CD4-positive, alpha-beta T cell treated with Interleukin-6 for 4 hours (primary cell): ENCODE measurements at places on chromosomes 7 and 10.

GRCh38 chr10:129848696-129849451 is 115.2 kb downstream of the EBF3 start:
- DNase-seq: no peak

DNA sequence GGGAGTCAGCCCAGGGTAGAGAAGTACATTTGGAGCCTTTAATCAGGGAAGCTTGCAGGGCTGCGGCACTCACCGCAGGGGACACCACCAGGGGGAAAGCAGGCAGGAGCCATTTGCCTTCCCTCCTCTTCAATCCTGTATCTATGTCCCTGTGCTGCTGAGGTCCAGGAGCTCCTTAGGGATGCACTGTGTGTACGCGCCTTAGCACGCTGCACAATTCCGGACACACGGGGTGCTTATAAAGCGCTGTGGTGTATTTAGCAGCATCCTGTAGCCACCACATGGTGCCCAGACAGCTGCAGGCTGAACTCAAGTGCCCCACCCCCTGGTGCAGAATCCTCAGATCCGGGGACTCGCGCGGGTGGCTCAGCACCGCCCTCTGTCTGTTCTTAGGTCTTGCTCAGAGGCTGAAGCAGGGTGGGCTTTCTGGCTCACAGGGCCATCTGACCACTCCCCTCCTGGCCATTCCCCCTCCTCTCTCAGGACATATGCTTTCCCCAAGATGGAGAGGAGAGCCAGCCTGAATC is 421.4 kb downstream of the SDK1 start:
- DNase-seq: peak; percentile 56

GRCh38 chr10:97597778-97598177 is 8.3 kb downstream of the C10orf62 start:
- DNase-seq: no peak

DNA sequence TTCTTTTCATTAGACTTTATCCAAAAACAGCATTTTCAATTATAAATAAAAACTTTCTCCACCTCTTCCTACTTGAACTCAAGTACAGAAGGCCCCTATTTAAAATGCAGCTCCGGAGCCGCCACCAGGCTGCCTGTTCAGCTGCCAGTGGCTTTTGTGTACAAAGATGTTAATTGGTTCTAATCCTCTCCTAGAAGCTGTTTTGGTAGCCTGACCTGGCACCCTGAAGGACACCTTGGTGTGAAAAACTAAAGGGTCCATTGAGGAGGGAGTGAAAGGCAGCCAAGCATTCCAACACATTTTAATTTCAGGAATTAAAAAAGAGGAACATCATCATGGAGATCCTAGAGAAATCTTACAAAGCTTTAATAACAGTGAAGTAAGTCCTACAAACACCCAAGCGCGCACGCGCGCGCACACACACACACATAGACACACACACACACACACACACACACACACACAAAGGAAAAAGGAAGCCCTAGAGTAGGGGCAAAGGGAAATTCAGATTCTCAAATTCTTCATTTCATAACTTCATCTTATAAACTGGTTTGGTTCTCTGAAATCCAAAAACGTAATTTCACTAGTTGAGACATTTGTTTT is 41.4 kb downstream of the VAX1 start:
- DNase-seq: no peak

GRCh38 chr10:22479419-22479818 is 134.1 kb downstream of the SPAG6 start:
- no peak for DNase-seq

DNA sequence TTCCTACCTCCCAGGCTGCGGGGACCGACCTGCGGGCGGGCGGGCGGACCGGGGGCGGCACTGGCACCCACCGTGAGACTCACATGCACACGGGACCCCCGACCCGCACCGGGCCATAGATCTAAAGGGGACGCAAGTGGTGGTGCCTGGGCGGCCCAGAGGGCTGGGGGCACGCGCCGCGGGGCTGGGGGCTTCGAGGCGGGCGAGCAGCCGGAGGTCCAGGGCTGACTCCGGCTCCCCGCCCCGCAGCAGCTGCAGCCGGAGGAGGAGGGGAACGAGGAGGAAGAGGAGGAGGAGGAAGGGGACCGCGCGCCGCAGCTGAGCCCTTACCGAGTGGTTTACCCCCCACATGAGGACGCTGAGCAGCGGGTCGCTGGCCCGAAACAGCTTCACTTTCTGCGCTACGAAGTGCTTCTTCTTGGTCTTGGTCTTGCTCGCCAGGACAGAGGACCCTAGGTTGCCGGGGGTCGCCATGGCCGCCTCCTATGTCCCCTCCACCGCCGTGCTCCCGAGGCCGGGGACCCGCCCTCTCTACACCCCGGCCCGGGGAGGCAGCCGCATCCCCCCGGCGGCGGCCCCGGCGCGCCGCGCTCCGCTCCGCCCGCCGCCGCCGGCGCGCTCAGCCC is 412 bp downstream of the PIP4K2A start:
- peak; percentile 60 for DNase-seq

- no peak for DNase-seq
Measured at GRCh38 chr7:38615665-38616064, 15.5 kb downstream of the AMPH start.

DNA sequence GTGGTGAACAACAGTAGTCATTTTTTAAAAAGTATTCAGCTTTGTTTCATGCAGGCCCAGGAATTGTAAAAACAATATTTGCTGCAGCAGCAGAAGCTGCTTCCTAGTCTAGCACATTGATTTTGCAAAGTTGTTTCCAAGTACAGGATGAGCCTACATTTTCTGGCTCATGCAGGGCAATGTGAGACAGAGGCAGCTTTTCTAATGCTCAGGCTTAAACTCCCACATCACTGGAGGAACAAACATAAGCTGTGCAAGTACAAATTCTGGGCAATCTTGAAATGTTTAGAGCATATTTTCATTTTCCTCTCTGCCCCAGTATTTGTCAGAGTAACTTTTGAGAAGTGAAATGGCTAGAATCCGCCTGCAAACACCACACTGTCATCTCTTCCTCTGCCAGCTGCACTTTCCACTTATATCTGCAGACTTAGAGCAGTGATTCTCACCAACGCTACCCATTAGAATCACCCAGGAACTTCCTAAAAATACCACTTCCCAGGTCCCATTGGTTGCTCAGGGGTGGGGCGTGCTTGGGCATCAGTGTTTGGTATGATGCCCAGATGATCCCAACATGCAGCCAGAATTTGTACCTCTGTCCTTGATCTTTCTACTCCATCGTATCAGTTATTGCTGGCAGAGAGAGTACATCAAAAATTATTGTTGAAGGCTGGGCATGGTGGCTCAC is 304.1 kb upstream of the LRGUK start:
- no peak for DNase-seq

- no peak for DNase-seq
Measured at GRCh38 chr10:101110856-101111523, 20.1 kb upstream of the TLX1 start.

DNA sequence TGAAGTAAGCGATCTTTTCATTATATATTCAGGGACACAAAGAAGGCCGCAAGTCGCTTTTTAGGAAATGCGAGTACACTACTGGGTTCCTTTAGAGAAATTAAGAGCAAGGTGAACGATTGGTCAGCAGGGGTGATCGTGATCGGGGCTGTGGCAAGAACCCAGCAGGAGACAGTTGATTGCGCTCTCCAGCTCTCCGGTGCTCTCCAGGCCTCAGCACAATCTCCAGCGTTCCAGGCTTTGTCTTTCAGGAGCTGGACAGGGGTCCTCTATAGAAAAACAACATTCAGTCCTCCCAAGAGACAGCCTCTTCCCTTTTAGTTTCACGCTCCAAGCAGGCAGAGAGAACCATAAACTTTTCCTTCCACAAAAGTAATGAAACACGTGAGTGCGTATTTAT is 170.5 kb upstream of the KLF6 start:
- DNase-seq: no peak

DNA sequence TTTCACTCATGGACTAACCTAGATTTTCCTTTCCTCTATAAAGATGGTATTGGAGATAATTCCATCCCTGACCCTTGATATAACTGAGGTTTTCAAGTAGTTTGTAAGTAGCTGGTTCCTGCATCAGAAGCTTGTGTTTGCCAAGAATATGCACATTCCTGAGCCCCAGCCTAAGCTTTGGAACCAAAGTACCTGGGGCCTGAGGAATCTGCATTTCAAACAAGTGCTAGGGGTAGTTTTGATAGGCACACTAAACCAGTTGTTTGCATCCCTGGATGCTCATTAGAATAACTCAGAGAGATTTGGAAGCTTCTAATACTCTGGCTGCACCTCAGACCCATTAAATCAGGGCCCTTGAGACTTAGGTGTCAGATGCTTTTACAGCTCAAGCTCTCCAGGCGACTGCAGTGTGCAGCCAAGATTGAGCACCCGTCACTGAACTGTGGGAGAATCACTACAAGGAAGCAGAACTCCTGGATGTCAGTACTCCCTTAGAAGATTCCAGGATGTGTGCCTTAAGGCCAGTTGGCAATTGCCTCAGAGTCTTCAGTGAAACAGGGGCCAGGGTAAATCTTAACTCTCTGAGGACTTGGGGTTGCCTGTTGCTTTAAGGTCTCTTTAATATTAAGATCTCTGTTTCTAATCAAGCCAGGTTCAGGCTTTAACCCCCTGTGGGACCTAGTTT is 565.0 kb downstream of the REEP3 start:
- DNase-seq: no peak

DNA sequence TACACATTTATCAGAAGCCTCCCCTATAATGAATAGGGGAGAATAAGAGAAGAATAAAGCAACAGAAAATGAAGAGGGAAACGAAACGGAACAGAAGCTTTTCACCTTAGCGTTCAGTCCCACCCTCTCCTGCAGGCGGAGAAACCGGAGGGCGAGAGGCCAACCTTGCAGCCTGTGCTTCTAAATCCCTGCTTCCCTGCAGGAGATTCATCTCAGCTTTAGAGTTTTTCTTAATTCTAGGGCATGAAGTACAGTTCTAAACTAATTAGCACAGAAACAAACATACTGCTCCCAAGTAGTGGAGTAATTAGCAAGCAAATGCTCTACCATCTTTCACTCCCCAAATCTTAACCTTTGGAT is 107.2 kb downstream of the CUBN start:
- no peak for DNase-seq

DNA sequence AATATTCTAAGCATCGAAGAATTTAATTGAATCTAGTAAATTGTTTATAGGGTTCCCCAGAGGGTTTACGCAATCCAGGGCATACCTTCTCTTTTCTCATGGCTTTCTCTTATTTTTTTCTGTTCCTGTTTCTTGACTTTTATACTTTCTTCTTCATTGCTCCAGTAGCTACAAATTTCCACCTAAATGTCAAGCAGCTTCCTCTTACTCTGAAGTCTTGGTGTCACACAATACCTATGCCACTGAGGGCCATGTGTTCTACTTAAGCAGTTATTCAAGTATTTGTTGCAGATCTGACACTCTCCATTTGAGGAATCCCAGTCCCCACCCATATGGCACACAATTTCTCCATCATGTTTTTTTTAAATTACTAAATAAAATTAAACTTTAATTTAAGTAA is 343.1 kb upstream of the MBL2 start:
- DNase-seq: no peak

- DNase-seq: no peak
Measured at GRCh38 chr7:134943785-134944400, 42.4 kb upstream of the AGBL3 start.

- no peak for DNase-seq
Measured at GRCh38 chr7:119028736-119029135, 804.2 kb downstream of the ANKRD7 start.

DNA sequence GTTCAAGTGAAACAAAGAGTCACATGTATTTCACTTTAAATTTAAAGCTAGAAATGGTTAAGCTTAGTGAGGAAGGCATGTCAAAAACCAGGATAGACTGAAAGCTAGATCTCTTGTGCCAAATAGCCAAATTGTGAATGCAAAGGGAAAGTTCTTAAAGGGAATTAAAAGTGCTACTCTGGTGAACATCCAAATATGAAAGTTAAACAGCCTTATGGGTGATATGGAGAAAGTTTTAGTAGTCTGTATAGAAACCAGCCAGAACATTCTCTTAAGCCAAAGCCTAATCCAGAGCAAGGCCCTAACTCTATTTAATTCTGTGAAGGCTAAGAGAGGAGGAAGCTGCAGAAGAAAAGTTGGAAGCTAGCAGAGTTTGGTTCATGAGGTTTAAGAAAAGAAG is 47.1 kb downstream of the MXI1 start:
- no peak for DNase-seq

GRCh38 chr7:20651960-20652544 is 36.6 kb downstream of the ABCB5 start:
- DNase-seq: no peak
